ENCODE measurements at places on chromosomes 3 and 15.
A peak's percentile ranks its signal among the peaks of the same experiment; 100 is the strongest.

- DNase-seq, result no peak
Observed at GRCh38 chr3:4675704-4676103, 182.6 kb downstream of the ITPR1 start.

DNA sequence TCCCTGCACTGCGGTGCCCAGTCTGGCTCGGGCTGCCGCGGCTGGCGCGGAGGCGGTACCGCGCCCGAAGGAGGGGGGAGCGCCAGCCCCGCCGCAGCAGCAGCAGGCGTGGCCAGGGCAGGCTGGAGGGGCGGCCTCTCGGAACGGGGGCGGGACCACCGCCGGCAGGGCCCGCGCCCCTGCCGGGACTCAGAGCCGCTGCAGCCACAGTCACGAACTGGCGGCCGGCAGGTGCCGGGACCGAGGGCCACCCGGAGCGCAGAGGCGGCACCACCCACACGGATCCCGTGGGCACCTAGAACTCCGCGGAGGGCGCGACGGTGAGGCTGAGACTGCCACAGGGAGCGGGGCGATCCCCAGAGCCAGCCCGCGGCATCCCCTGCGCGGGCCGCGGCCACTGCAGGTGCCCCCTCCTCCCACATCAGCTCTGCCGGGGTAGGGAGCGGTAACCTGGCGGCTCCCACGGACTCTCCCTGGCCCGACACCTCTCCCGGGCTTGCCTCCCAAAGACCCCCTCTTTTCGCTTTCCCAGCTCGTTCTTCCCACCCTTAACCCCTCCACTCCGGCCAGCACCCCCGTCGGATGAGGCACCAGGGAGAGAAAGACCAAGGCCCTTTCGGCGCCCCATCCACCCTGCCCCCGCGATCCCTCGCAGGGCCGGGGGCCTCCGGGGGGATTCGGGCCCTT, at the start of gene VWA5B2:
Gene VWA5B2 (plus strand): TSS at position 192 of the 687 bp plus-strand sequence. CDS start 944 bp downstream, outside the sequence.
- peak; percentile 67 for DNase-seq

- DNase-seq, result no peak
Observed at GRCh38 chr3:170469151-170470062, 50.7 kb downstream of the CLDN11 start.

DNA sequence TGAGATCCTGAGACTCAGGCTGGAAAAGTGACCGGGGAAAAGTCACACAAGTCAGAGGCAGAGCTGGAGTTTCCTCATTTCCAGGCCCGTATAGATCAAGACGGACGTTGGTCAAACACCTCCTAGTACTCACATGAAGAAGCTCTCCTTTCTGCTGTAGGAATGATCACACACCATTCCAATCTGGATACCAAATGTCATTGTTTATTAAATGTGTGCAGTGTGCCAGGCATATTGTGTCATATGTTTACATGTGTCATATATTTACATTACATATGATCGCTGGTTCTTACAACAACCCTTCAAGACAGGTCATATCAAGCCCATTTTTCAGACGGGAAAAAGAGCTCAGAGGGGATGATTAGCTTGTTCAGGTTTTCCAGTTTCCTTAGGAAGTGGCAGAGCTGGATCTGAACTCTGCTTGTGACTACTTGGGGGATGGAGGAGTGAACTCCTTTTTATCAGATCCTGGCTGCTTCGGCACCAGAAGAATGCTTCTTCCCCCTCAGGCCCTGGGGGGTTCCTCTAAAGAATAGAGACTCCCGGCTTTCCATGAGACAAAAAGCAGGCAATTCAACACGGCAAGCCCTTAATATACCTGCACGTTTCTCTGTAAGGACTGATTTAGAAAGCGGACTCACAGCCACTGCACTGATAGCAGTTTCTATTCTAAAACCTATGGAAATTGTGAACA, 41.9 kb downstream of the FAM43A start:
- no peak for DNase-seq

DNA sequence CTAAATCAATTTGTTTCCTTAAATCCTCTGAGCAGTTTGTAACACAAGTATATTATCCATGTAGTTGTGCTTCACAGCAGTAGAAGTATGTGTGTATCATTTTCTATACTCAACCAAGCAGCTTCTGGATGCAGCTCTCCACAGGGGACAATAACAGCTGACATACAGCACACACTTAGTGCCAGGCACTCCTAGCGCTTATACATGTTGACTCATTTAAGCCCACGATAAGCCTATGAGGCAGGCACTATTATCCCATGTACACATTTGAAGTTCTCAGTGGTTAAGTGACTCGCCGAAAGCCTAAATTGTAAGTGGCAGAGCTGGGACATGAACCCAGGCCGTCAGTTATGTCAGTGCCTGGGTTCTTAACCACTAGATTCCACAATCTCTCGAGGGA, 20.3 kb upstream of the LPP start:
- no peak for DNase-seq

- DNase-seq, result no peak
Observed at GRCh38 chr3:194137008-194137505, 1.1 kb downstream of the HES1 start.

- no peak for DNase-seq
Observed at GRCh38 chr15:71804695-71805470, 5.5 kb upstream of the NR2E3 start.

GRCh38 chr3:17936736-17937480, 194.5 kb upstream of the TBC1D5 start:
- no peak for DNase-seq
